Umbilical cord (tissue), 2 donors: ENCODE measurements at places on chromosomes 7 and 10. TPM values are rescaled to one million over a fixed set of nuclear protein-coding genes. Genes with fewer than 3 reads are reported as not detected.
A peak's percentile ranks its signal among the peaks of the same experiment; 100 is the strongest.

DNA sequence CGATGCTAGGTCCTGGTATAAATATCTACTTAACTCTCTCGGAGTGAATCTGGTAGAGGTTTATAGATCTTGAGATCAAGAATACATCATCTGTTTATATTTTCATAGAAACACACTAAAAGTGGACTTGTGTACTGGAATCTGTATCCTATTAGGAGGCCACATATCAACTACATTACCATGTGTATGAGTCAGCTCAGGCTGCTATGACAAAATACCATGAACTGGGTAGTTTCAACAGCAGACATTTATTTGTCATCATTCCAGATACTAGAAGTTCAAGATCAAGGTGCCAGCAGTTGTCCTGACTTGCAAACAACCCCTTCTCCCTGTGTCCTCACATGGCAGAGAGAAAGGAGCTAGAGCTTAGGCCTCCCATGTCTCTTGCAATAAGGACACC, 113.9 kb upstream of the PFKP start:
- DNase-seq, result no peak

DNA sequence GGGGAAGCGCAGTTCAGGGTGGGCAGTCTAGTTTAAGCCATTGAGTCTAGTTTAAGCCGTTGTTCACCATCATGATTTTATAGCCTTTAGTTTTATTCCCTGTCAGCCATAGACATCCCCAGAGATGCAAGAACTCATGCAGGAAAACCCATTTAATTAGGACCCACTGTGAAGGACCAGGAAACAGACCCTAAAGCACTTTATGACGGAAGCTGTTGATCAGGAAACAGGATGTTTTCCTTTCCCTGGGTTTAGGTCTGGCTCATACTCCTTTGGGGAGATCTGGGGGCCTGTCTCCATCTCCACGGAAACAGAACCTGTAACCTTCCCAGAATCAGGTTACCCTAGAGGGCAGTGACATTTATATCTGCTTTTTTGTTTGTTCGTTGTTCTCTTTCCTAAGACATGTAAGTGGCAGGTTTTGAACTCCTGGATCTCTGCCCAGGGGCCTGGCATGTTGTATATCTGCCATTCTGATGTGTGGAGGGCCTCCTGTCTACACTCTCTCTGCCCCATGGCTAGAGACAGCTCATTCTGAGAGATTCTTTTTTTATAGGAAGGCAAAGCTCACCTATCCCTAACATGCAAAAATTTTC, 657.2 kb upstream of the GALNT17 start:
- DNase-seq, result no peak

DNA sequence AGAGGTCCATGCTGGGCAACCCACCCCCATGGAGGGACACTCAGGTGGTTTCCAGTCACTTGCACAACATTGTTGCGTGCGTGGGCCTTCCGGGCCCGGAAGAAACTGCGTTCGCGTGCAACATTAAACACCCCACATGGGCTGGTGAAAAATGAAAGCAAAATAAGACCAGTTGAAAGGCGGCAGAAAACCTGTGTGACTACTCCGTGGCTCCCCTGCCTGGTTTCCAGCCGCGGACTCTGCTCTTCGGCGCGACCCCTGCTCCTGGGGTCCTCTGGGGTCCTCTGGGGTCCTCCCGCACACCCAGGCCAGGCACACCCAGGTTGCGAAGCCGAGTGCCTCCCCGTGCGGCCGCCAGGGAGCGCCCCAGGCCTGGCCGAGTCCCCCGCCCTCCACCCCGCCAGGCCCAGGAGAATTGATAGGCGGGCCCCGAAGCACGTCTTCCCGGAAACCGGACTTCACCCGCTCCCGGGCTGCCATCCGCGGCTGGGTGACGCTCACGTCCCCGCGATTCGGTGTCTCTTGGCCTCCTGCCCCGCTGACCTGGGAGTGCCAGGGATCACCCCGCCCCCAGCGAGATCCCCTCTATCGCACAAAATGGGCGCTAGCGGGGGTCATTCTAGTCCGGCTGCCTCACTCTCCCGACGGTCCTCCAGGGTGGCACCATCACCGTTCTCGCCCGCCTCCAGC, 1.9 kb upstream of the SH2D4B start:
- DNase-seq, result peak; percentile 72

DNA sequence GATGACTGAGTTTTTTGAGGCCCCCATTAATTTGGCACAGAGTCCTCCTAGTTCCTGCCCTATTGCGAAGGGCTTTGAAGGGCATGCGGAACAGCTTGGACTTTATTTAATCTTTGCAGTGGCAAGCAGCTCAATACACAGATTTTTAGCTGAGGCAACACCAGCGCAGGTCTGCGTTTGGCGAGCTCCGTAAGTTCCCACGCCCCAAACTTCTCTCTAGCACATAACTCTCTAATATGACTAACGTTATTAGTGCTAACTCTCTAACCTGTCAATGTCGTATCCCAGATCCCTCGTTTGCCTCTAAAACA, 366 bp upstream of the TAF3 start:
- no peak for DNase-seq

DNA sequence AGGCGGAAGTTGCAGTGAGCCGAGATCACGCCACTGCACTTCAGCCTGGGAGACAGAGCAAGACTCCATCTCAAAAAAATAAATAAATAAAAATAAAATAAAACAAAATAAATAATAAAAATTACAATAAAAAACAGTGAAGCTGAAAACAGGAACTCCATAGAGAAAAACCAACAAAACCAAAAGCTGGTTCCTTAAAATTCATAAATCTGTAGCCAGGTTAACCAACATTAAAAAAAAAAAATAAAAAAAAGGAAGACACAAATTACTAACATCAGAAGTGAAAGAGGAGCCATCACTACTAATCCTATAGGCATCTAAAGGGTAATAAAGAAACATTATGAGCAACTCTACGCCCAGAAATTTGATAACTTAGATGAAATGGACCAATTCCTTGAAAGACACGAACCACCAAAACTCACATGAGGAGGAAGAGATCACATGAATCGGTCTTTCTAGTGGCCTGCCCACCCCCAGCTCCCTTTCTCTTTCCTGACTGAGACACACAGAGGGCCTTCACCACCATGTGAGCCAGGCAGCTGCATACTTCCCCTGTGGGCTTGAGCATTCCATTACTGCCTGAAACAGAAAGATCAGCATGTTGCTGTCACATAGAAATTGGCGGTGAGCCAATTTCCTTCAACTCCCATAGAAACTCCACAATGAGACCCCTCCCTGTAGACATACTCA, 208.7 kb downstream of the MAD1L1 start:
- no peak for DNase-seq

DNA sequence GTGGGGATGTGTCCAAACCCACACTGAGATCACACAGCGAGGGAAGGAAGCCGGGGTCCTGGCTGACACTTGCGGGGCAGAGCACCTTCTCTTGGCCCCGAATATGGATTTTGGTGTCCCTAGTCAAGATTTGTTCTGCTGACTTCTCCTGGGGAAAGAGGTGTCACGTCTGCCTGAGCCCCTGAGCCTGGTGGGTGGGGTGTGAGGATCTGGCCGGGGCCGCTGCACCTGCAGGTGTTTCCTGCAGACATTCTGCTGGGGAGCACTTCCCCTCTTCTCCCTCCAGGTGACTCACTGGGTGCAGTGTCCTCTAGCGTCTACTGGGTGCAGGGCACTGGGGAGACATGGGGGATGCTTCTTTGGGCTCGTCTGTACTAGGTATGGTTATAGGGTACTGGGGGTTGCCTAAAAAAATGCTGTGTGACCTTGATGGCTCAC, 99.2 kb downstream of the GRK5 start:
- no peak for DNase-seq

DNA sequence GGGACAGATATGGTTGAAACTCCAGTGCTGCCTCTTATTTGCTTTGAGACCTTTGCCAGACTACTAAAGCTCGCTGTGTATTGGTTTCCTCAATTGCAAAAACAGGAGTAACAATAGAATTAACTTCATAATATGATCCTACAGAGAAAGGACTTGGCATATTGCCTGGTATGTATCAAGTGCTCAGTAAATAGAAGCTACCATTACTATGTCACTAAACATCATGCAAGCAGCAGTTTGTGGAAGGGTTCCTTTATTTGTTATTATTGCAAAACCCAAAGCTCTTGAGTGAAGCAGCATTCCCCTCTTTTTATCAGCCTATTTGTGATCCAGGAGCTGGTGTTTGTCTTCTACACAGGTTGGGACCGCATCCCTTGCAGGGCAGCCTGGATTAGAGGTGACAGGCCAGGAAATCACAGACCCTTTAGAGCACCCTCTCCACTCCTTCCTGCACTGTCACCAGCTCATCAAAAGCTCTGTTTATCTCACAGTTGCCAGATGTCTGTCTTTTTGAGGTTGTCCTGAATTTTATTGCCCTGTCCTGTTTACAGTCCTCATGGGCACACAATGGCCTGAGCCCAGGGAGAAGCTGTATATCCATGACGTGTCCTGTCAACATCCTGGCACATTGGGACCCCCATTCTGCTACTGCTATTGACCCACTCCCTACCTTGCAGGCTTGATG, 121.5 kb downstream of the SNX10 start:
- DNase-seq, result no peak

GRCh38 chr10:118343115-118343514, 991 bp upstream of the FAM204A start:
- DNase-seq, result no peak

DNA sequence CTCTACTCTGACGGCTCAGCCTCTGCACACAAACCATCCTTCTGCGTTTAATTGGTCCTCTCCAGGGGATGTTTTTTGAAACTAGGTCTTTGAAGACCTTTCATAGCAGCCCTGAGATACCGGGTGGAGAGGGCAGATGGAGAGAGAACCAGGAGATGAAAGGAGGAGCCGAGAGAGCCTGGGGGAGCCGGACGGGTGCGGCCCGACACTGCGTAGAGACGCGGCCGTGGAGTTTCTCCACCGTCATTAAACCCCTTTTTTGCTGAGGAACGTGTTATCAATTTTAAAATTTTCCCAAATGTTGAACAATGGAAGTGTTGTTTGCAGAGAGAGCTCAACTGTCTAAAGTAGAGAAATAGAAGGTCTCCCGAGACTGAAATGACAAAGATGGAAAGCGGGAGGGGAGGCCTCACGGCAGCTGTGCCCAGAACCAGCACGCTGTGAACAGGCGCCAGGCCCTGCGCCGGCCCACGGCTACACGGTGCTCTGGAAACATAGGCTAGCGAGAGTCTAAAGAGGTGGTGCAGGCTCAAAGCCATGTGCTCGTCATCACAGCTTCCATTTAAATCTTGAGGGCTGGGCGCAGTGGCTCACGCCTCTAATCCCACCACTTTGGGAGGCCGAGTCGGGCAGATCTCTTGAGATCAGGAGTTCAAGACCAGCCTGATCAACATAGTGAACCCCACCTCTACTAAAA, 307.0 kb downstream of the PTPRN2 start:
- DNase-seq, result no peak

JCAD gene
- total RNA-seq, result 71.0 TPM

C7orf57 gene
- total RNA-seq, result 1.2 TPM
